Stimulated activated CD8-positive, alpha-beta memory T cell treated with anti-CD3 and anti-CD28 coated beads, Interleukin-4, amount 100 ng/mL, for 24 hours (primary cell): ENCODE measurements at places on chromosomes 7 and 10.

DNA sequence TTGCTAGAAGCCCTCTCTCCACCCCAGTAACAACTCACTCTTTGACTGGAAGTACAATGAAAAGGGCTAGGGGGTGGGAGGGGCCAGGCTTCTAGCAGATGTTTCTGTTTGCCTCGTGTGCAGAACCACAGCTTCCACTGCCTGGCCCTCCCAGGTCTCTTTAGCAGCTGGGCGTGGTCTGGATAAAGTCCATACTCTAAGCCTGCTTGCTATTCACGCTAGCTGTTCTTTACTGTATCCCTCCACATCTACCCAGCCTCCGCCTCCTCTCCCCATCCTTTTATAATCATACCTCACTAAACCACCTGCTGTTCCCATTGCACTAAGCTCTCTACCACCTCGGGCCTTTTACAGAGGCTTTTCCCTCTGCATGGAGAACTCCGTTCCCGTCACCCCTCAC lies 288.8 kb downstream of the CAMK1D start:
- no peak for DNase-seq

DNA sequence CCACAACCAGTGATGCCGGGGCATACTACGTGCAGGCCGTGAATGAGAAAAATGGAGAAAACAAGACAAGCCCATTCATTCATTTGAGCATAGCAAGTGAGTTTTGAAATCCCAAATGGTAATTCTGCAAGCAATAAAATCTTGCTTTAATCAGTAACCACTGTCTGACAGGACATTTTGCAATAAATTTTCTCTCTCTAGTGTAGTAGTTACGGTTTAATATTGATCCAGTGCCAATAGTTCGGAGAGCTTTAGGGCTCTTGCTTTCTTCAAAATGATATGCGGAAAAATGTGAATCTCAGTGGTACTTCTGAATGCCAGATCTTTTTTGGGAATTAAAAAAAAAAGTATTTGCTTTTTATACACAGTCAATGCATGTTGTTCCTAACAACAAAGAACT lies 520.4 kb downstream of the SDK1 start:
- no peak for DNase-seq

DNA sequence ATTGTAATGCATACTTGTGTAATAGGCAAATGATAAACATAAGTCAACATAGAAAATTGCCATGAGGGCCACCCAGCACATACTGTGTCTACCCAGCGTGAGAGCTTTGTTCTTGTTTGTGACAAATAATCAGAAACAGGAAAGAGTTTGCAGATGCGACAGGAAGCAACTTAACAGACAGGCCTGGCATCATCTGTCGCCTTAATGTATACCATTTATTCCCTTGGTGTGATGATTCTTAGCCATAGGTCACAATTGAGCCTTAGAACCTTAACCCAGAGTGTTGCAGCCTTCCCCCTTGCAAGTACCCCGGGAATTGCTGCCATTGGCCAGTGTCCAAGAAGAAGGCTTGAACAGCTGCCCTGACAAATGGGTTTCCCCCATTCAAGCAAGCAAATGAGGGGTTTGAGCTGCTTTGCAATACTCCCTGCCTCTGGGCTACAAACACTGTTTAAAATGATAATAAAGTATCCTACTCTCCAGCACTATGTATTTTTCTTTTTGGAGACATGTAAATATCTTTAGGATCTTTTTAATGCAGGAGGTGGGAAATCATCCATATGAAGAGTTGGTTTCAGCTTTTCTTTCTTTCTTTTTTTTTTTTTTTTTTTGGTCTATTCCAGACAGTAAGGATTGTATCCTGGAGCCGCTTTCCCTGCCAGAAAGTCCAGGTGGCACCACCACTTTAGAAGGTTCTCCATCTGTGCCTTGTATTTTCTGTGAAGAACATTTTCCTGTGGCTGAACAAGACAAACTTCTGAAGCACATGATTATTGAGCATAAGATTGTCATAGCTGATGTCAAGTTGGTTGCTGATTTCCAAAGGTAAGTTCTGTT lies 80.0 kb downstream of the ZNF277 start:
- no peak for DNase-seq

GRCh38 chr7:81469869-81470723 lies 299.8 kb downstream of the HGF start:
- DNase-seq: no peak

GRCh38 chr10:88783724-88784123 lies 18.8 kb upstream of the LIPM start:
- DNase-seq: no peak

GRCh38 chr10:31706464-31707092 lies 222.1 kb downstream of the ARHGAP12 start:
- no peak for DNase-seq

GRCh38 chr7:37323966-37324365 lies 124.7 kb downstream of the ELMO1 start:
- DNase-seq: no peak
